T-helper 2 cell (primary cell): ENCODE measurements at places on chromosomes 5 and 9.

GRCh38 chr5:89596821-89597220, 713.8 kb upstream of the MEF2C start:
- DNase-seq, result no peak

- DNase-seq, result no peak
These were observed 59.1 kb downstream of the HMHB1 start for GRCh38 chr5:143870871-143871632.

- no peak for DNase-seq
These were observed 3.0 kb upstream of the TUBB4B start for GRCh38 chr9:137237759-137238726.

DNA sequence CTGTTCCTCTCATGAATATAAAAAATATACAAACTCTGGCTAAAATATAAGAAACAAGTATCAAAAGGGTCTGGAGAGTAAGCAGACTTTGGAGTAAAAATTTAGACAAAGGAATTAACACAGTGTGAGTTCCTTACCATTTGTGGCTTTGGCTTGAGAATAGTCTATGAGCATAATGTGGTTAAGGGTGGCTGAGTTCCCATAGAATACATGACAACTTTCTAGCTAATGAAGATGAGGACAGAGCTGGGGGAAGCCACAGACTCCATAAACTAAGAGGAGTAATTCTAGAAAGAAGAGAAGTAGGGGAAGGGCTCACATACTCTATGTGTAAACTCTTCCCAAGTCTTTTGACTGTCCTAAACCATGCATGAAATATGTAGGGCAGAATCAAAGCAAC, 79.4 kb downstream of the CAAP1 start:
- DNase-seq, result no peak

DNA sequence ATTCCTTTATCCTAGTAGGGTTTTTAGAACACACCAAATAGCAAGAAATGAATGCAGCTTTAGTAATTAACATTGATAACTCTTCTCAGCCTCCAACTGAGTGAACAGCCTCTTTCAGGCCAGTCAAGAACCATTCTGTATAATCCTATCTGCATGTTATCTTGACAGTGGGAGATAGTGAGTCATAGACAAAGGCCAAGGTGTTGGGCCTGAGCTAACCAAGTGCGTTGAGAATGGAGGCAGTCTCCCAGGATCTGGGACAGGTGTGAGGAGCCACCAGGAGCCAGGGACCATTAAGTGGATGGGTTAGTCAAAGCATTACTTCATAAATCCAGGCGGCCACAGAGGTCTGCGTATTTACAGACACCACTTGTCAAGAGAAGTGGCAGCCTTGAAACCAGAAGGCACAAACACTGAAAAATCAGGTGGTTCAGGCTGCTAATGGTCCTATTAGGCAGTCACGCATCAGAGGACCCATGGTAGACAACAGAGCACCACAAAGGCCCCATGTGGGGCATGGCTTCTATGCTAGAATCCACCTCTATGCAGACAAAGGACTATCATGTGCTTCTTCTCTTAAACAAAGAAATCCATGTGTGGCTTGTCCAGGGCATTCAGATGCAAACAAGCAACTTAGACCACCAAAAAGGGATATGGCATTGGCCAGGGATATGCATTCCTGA, 409.7 kb upstream of the PIK3R1 start:
- DNase-seq, result no peak

- no peak for DNase-seq
These were observed 303.2 kb downstream of the ACTL7B start for GRCh38 chr9:108552459-108553040.

DNA sequence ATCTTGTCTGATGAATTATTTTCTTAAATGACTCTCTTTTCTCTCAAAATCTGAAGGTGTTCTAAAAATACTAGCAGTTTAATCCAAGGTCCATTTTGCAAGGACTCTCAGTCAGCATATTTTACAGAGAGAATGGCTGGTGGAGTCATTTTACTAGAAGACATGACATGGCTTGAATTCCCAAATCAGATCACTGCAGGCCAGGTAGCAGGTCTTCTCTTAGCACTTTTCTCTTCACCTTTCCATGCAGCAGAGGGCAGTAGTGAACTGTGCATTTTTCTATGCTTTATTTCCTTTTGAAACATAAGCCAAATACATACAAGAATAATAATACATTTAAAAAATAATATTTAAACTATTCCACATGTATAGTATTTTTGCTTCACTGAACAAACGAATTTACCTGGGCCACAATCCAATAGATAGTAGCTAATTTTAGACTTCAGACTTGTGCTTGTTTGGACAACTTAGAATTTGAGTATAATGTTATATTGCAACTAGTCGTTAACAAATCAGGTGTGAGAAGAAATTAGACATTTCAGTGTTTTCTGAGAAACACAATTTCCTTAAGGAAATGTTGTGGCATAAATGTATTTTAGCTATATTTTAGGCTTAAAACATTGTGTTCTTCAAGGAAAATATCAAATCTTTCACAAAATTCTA, 289.4 kb upstream of the DAB2 start:
- DNase-seq, result peak; percentile 69
